ENCODE measurements at places on chromosomes 2 and 18. TPM values are rescaled to one million over a fixed set of nuclear protein-coding genes. Genes with fewer than 3 reads are reported as not detected.

DNA sequence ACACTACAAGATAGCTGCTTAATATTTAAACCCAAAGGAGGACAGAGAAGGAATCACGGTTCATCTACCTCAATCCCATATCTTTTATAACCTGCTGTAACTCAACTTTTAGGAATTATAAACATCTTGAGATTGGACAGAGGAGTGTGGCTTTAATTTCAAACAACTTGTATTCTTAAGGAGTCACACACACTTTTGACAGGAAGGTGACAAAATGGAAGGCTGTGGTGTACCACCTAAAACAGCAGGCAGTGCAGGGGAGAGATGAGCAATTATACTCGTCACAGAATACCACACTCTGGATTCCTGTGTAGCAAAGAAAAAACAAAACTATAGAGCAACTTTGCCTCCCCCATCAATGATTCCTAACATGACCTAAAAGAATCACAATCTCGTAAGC is 194.8 kb downstream of the ZEB2 start:
- no peak for DNase-seq

GRCh38 chr2:218452079-218452478 is 33.2 kb downstream of the VIL1 start:
- no peak for DNase-seq

DNA sequence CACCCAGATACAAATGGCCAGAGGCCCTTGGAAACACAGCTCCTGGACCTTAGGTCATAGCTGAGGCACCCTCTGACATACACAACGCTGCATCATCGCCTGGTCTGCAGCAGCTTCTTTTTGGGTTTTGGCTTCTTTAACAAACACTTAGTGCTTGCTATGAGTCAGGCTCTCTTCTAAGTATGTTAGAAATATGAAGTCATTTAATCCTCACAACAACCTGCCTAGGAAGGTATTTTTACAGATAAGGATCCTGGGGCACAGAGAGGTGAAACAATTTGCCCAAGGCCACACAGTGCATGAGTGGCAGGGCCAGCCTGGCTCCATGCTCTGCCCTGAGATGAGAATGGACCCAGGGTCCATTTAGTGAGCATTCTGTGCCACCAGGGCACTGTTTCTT is 96.6 kb downstream of the TMEM17 start:
- no peak for DNase-seq

- no peak for DNase-seq
Measured at GRCh38 chr2:119730671-119731177, 29.0 kb upstream of the PTPN4 start.

- no peak for DNase-seq
Measured at GRCh38 chr2:226973816-226974215, 138.0 kb downstream of the RHBDD1 start.

GRCh38 chr2:200603972-200604371 is 18.2 kb downstream of the AOX1 start:
- DNase-seq = no peak

DNA sequence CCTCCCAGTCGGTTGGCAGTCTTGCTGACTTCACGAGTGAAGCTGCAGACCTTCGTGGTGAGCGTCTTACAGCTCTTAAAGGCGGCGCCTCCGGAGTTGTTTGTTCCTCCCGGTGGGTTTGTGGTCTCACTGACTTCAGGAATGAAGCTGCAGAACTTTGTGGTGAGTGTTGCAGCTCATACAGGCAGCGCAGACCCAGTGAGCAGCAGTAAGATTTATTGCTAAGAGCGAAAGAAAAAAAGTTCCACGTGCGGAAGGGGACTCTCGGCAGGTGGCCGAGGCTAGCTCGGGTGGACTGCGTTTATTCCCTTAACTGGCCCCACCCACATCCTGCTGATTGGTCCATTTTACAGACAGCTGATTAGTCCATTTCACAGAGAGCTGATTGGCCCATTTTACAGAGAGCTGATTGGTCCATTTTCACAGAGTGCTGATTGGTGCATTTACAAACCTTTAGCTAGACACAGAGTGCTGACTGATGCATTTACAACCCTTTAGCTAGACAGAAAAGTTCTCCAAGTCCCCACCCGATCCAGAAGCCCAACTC is 240.3 kb downstream of the LRATD1 start:
- no peak for DNase-seq

GRCh38 chr2:48105848-48106247 is 199.6 kb upstream of the FBXO11 start:
- no peak for DNase-seq

GRCh38 chr18:37671119-37671518 is 105.5 kb upstream of the CELF4 start:
- no peak for DNase-seq

The MEP1B gene
- total RNA-seq = not detected

The SPEG gene
- total RNA-seq = not detected

The BOLA3 gene
- 12.1 TPM for total RNA-seq

The MYOM1 gene
- total RNA-seq = 0.26 TPM

The ADAM17 gene
- 45.8 TPM for total RNA-seq

The NUP35 gene
- total RNA-seq = 10.4 TPM

The SEPTIN10 gene
- 107 TPM for total RNA-seq

The RAPH1 gene
- 26.0 TPM for total RNA-seq

The TDRD15 gene
- total RNA-seq = not detected

The PSMD1 gene
- total RNA-seq = 128 TPM

The ASB18 gene
- not detected for total RNA-seq

Measured in dermis microvascular lymphatic vessel endothelial cell (primary cell).